ENCODE measurements at places on chromosomes 1 and 21.
A peak's percentile ranks its signal among the peaks of the same experiment; 100 is the strongest.

GRCh38 chr1:12436817-12437599, 181.0 kb downstream of the DHRS3 start:
- DNase-seq: no peak

DNA sequence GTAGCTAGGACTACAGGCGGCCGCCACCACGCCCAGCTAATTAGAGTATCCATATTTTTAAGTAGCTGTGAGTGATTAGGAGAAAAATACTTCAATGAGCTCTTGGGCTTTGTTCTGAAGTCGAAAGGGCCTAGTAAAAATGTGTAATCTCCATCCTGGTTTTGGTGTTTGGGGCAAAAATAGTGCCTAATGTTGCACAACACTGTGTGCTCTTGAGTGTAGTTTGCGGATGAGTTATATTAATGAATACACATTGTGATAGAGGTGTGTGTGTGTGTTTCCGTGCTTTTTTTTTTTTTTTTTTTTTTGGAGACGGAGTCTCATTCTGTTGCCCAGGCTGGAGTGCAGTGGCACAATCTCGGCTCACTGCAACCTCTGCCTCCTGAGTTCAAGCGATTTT, 6.3 kb upstream of the ARID1A start:
- no peak for DNase-seq

- DNase-seq: no peak
Measured at GRCh38 chr21:39612233-39613040, at the start of gene B3GALT5. Gene B3GALT5, plus strand, starts transcription at chr21:39612940. Its CDS starts 47,620 bp downstream, at chr21:39660560.

GRCh38 chr1:30881319-30882181, 27.0 kb downstream of the SDC3 start:
- no peak for DNase-seq

DNA sequence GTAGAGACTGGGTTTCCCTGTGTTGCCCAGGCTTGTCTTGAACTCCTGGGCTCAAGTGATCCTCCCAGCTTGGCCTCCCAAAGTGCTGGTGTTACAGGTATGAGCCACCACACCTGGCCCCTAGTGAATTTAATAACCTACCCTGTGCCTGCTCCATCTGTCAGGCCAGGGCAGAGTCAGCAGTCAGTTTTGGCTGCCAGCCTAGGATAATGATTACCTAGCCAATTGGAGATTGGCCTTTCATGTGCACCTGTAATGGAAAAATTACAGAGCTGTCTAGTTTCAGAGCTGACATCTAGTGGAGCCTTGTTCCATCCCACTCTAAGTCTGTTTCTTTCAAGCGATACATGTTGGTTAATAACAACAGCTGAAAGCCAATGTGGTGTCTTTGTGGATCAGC, 92.0 kb downstream of the DIRAS3 start:
- DNase-seq: no peak

DNA sequence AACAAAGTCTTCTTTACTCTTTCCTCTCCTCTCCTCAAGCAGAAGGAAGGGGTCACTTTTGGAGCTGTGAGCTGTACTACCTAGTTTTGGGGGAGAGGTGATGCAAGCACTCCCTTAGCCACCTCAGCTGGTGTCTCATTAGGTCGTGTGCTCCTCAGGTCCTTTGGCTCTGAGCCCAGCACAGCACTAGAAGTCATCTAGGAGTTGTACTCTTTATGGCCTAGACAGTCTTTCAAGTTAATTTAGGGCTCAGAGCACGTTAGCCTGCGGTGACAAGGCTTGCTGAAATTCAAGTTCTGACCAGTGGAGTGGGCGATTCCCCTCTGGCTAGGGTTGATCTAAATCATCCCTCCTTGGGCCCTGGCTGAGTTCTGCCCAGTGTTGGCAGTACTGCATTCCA, 48.0 kb upstream of the WDR26 start:
- no peak for DNase-seq

DNA sequence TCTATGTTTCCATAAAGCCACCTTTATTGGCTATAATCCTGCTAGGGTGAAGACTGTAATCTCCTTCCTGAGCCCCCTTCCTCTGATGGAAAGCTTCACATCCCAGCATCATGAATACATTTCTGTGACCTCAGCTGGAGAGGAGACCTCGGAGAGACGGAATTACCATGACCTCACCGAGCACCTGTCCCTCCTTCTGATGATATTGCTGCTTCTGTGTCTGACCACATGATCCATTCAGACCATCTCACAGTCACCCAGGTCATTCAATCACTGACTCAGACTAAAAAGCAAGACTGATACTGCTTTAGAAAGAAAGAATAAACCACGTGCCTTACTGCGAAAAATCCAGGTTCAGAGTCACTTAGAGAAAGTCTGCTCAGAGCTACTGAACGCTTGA, 8.8 kb downstream of the KCND3 start:
- no peak for DNase-seq

DNA sequence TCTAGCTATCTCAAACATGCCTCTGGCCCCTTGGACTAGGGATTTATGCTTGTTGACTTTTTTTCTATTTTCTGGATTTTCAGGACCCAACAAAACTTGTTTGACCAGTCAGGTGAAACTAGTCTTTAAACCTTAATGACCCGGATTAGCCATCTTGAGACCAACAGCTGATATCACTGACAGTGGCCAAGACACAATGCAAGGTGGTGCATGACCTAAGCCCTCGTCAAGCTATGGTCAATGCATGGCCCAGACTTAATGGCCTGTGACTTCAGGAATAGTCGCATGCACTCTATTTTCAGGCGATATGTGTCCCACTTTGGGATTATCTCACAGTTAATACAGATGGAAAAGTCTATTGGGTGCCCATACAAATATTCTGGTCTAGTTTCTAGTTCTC, 190.4 kb downstream of the ZBTB18 start:
- DNase-seq: no peak

GRCh38 chr1:33636209-33636608, 163.8 kb downstream of the ZSCAN20 start:
- no peak for DNase-seq

GRCh38 chr1:212283741-212284140, 1.5 kb upstream of the PPP2R5A start:
- DNase-seq: peak; percentile 31

DNA sequence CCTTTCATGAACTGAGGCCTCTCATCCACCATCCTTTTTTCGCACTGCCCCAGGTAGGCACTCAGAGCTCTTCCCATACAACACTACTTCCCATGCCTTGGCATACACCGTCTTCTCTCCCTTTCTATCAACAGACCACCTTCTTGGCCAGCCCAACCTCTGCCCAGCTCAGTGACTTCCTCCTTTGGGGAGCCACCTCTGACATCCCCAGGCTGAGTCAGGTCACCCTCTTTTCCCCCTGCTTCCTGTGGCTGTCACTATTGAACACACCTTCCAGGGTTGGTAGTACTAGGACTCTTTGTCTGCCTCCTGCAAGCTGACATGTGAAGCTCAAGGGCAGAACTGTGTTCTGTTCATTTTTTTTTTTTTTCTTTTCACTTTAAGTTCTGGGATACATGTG, 283.2 kb downstream of the SETD4 start:
- DNase-seq: no peak

DNA sequence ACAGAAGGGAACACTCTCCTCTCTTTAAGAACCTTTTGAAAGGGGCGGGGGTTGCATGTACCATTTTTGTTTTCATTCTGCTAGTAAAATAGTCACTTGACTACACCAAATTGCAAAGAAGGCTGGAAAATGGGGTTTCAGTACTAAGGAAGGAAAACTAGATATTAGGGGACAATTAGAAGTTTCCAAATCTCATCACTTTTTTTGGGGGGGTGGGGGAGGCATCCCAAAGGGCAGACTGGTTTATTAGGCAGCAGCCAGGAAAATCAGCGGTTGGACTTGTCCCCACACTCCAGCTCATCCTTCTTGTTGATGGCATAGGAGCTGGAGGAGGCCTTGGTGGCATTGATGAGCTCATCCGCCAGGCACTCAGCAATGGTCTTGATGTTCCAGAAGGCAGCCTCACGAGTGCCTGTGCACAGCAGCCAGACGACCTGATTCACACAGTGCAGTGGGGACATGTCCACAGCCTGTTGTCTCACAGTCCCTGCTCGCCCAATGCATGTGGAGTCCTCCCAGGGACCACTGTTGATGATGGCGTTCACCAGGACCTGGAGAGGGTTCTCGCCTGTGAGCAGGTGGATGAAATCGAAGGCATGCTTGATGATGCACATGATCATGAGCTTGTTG, 1.7 kb upstream of the TMEM50B start:
- no peak for DNase-seq

GRCh38 chr1:14724246-14724645, 125.8 kb downstream of the KAZN start:
- no peak for DNase-seq

DNA sequence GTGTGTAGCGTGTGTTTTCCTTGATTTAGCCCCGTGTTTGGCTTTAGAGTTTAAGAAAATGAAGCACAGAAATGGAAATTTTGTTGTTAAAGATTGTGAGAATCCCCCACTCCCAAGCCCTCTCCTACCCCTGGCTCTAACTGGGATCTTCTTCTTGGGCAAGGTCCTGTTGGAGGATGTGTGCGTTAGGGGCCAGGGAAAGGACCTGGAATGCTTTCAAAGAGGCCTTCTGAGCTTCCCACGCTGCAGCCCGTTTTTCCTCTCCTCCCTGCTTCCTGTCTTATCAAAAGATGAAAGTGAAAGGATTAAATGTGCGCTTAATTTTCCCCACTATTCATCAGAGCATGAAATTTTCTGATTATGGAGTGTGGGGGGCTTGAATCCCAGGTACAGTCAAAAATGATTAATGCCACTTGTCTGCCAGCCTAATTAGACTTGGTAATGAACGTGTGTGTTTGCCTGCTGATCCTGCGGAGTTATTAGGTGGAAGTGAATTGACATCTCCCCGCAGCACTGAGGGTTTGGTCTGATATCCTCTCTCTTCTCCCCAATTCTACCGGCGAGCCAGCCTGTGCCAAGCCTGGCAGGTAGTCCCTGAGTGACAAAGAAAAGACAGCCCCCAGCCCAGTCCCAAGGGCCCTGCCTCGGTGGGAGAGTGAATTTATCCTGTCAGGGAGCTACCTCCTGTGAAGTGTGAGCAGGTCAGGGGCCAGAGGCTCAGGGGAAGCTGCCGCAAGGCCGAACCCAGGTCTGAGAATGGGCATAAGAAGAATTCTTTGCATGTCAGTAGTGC, 4.9 kb downstream of the RASSF5 start:
- no peak for DNase-seq

DNA sequence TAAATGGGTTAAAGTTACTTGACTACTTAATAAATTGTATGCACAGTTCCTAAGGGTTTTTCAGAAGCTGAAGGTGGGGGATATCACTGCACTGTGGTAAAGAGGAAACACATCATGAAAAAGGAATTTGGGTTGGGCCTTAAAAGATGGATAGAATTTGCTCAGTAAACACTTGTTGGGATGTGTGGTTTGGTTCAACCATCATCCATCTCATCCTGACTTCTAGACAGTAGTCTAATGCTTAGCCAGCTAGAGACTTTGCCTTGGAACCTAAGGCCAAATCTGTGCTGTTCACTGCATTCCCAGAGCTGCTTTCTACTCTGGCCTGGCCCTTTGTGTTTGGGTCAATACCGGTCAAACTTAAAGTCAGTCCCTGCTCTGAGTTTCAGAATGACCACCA, 30.6 kb downstream of the LY9 start:
- no peak for DNase-seq

DNA sequence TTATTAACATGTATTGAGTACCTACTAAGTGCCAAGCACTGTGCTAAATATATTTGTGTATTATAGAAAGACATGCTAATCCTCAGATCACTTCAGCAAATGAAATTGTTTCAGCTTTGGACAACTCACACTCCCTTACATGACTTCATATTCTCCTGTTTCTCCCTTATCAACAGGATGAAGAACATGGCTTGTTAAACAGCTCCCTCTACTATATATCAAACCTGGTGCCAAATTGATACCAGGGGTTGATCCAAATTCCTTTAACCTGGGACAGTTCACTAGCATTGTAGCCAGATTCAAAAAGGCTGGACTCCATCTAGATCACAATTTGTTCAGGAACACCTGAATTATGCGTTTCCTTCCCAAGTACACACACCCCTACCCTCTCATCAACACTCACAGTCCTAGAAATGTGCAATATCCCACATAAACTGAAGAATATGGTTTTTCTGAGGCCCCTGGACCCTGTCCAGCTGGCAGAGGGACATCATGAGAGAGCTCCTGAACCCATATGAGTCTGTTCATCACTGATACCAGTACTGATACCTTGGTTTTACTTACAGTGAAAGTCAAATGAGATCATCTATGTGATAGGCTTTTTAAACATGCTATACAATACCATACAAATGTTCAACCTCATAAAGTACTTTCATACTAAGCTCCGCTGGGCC, 47.0 kb upstream of the PALMD start:
- DNase-seq: no peak

DNA sequence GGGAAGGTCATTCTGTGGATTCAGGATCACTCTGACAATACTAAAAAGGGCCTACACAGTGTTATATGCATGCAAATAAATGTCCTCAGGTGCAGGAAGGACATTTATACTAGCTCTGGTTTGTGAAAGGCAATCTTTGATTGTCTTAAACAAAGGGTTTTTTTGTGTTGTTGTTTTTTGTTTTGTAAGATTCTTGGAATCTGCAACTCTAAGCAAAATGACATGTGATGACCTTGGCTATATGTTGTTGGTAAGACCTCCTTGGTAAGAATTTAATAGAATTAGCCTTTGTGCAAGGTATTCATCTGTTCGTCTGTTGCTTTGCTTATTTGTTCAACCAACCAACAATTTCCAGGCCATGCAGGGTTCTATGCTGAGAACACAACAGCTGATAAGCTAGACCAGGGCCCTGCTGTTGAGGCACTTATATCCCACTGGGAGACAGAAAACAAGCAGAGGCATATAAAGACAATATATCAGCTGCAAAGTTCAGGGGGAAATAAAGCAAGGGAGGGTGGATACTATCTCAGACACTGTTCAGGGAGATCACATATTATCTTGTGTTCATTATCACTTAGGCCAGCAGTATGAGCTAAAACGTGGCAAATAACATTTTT, 60.3 kb downstream of the FH start:
- DNase-seq: no peak

DNA sequence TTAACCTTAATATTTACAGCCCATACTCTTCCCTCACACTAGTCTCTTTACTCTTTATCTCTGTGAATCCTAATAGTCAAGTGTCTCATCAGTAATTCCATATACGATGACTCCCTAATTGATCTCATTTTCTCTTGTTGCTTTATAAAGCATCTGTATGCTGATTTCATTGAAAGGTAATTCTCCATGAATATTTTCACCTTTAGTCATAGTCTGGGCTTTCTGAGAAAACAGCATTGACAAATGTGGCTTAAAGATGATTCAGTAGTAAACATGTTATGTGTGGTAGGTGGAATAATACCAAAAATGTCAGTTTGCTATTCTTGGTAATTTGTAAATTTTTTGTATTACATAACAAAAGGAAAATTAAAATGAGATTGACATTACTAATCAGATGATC, 1176.5 kb downstream of the NCAM2 start:
- DNase-seq: no peak

DNA sequence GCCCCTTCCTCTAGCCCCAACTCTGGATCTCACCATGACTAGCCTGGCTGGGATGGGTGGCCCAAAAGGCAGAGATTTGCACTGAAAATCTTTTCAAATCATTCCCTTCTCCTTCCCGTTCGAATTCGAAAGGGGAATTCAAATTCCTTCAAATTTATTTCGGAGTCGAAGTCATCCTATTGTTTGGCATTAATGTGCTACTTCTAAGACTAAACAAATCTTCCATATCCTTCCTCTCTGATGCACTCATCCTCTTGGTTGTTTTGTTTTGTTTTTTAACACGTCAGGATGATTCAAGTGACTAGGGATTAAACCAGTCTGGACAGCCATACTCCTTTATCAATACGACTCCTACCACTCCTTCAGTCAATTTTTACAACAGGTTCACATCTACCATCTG, 95.5 kb upstream of the SGIP1 start:
- no peak for DNase-seq
